T-helper 9 cell (primary cell): ENCODE measurements at places on chromosomes 16 and 17.

- DNase-seq: no peak
Measured at GRCh38 chr16:1033128-1033679, 39.3 kb upstream of the SSTR5 start.

- no peak for DNase-seq
Measured at GRCh38 chr17:77242118-77242851, 101.5 kb downstream of the SEC14L1 start.

- DNase-seq: no peak
Measured at GRCh38 chr16:78955206-78955605, 645.3 kb downstream of the MAF start.

- no peak for DNase-seq
Measured at GRCh38 chr17:57534863-57535248, 210.2 kb downstream of the CCDC182 start.

GRCh38 chr16:88939972-88940861 lies 36.8 kb downstream of the CBFA2T3 start:
- DNase-seq: no peak

DNA sequence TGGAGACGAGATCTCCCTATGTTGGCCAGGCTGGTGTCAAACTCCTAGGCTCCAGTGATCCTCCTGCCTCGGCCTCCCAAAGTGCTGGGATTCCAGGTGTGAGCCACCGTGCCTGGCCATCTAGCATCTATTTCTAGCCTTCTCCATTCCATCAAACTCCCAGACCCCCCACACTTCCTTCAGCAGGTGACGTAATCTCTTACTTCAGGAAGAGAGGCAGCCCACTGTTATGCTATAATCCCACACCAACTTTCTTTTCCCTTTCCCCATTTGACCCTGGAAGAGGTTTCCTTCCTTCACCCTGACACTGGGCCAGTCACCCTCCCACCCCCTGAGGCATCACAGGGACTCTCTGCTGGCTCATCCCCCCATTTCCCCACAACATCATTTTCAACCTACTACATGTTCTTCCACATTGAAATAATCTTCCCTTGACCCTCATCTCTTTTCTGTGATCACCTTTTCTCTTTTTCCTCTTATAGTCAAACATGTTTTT lies 7.6 kb downstream of the ITGA2B start:
- DNase-seq: no peak

- DNase-seq: no peak
Measured at GRCh38 chr17:10224582-10225195, 26.3 kb upstream of the GAS7 start.

GRCh38 chr17:65131946-65132345 lies 5.2 kb upstream of the RGS9 start:
- DNase-seq: no peak

- DNase-seq: no peak
Measured at GRCh38 chr17:39080421-39081078, 70.9 kb downstream of the PLXDC1 start.
